ENCODE measurements at places on chromosomes 5 and 9.

DNA sequence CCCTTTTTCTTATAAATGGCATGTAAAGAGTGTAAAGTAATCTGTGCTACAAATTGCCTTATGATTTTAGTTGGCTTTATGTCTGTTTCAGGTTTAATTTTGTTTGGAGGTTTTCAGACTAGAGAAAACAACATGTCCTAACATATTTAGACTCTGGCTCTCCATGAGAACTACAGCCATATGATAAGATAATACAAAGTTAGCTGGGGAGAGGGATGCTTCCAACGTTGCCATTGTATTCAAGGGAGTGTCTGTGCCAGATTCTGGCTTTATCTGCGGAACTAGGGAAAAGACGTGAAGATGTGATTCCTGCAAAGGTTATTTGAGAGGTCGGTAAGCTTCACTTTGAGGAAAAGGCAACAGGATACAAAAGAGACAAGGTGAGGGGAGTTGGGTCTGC lies 140.0 kb upstream of the OTULINL start:
- DNase-seq = no peak
- peaks cover 71% of the 10 kb centered on the region for H3K4me1 ChIP-seq
- H3K27me3 ChIP-seq = no peaks in the 10 kb centered on the region

- peaks cover 6% of the 10 kb centered on the region for H3K27me3 ChIP-seq
- no peak overlapping the region for H3K4me3 ChIP-seq
- no peaks in the 10 kb centered on the region for H3K36me3 ChIP-seq
- no peaks in the 10 kb centered on the region for H3K4me1 ChIP-seq
Observed at GRCh38 chr9:134861595-134862334, 18.8 kb upstream of the FCN2 start.

DNA sequence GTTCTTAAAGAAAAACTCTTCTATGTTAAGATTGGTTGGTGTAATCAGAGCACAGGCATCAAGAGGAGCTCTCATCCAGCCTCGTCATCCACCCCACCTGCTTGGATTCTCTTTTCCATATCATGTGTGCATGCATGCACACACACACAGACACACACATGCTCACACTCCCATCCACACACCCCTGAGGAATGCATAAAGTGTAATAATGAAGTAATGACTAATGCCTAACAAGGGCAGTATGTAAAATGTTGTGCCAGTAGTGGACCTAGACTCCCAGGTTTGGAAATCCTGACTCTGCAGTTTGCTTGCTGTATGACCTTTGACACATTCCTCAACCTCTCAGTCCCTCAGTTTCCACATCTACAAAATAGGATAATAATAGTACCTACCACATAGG lies 280.0 kb upstream of the ANKRD55 start:
- no peak overlapping the region for H3K27ac ChIP-seq
- H3K36me3 ChIP-seq = peaks cover 5% of the 10 kb centered on the region
- DNase-seq = no peak
- peaks cover 58% of the 10 kb centered on the region for H3K4me1 ChIP-seq
- H3K27me3 ChIP-seq = no peaks in the 10 kb centered on the region

DNA sequence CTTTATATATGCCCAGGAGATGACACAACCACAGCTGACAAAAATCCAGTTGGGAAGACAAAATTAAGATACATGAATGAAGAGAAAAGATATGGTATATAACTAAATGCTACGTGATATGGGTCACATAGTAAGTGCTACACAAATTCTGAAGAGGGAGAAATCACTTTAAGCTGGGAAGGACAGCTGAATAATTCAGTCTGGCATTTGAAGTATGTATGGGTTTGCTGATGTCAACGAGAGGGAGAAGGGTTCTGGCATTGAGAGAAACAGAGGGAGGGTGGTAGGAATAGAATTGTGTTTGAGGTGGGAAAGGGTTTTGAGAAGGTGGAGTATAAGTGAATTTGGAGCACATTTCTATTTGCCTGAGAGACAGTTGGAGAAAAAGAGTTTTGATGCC lies 6.7 kb upstream of the SLIT3 start:
- H3K36me3 ChIP-seq = no peaks in the 10 kb centered on the region
- peaks cover 38% of the 10 kb centered on the region for H3K27me3 ChIP-seq
- no peak overlapping the region for H3K4me3 ChIP-seq
- peaks cover 1% of the 10 kb centered on the region for H3K4me1 ChIP-seq

DNA sequence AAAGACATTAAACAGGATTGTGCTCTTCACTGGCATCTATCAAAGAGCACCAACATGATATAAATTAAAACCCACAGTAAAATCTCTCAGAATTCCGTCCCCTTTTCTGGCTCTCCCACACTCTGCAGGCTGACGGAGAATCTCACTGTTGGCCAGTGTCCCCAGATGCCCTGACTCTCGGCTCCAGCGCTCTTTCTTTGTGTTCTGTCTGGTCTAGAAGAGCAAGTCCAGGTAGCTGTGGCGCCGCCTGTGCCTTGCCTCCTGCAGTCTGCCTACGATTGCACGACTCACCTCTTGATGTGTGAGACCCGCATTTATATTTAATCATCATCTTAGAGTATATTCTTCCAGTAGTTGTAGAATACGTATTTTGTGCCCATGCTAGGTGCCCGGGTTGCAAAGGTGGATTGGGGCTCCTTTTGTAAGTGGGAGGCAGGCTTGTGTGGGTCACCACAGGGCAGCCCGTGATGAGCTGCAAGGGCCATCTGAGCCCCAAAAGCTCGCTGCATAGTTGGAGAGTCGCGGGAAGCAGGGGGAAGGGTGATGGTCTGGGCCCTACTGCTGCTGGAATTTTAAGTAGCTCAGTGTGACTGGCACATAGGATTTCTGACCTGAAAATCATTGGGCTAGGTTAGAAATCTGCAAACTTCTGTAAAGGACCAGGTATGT lies 55.6 kb downstream of the EHMT1 start:
- no peak for DNase-seq
- H3K4me1 ChIP-seq = peaks cover 51% of the 10 kb centered on the region
- H3K4me3 ChIP-seq = no peak overlapping the region
- no peaks in the 10 kb centered on the region for H3K27me3 ChIP-seq
- H3K36me3 ChIP-seq = peaks cover 19% of the 10 kb centered on the region

DNA sequence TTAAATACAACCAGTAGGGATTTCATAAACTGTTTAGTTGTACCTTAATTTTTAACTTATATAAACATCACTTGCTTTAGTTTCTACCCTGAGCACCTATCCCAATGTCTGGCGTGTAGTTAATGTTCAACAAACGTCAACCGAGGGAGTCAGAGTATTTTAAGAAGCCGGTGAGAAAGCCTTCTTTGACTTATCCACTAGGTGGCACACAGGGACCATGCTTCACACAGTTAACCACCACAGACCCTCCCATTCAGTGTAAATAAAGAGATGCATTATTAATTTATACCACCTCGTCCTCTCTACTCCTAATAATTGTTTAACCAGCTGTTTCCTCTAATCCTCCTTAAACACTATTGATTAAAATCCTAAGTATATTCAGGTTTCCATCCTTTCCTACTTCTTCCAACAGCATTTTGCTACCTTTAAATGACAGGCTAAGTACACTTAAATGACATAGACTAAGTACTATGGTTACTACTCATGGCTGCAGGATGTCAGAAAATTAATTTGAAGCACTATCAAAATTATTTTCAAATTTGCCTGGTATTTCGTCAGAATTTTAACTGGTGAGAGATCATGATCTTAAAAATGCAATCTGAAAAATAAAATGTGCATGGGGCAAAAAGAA lies 2.3 kb downstream of the HAPLN1 start:
- no peaks in the 10 kb centered on the region for H3K36me3 ChIP-seq
- peaks cover 16% of the 10 kb centered on the region for H3K27me3 ChIP-seq
- peaks cover 40% of the 10 kb centered on the region for H3K4me1 ChIP-seq

DNA sequence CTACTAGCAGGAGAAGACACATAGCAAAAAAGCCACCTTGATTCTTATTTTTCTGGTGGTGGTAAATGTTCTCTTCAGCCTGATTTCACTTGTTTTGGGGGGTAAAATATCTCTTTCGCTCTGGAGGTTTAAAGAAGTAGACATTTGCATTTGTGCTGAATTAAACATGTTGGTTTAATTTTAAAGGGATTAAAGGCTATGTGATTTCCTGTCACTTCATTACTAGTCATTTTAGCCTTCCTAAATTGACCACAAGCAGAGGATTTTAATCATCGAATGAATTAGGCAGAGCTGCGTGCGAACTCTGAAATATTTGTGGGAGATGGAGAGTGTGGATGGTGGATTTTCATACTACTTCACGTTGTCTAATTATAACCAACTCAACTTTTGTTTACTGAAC lies 4.8 kb downstream of the RASGRF2 start:
- H3K27ac ChIP-seq = no peak overlapping the region
- no peak overlapping the region for H3K4me3 ChIP-seq
- peaks cover 61% of the 10 kb centered on the region for H3K27me3 ChIP-seq
- H3K36me3 ChIP-seq = no peaks in the 10 kb centered on the region
- peaks cover 4% of the 10 kb centered on the region for H3K4me1 ChIP-seq

GRCh38 chr5:442335-443238 lies at the start of gene EXOC3:
Gene EXOC3, plus strand, starts transcription at chr5:443176. Its CDS starts 3,030 bp downstream, at chr5:446206.
- peaks cover 15% of the 10 kb centered on the region for H3K4me1 ChIP-seq
- H3K4me3 ChIP-seq = peak within 1 kb of the TSS; percentile 98
- DNase-seq = no peak
- H3K27me3 ChIP-seq = no peaks in the 10 kb centered on the region

- no peak overlapping the region for H3K4me3 ChIP-seq
- no peak overlapping the region for H3K27ac ChIP-seq
- peaks cover 25% of the 10 kb centered on the region for H3K27me3 ChIP-seq
- H3K36me3 ChIP-seq = no peaks in the 10 kb centered on the region
Observed at GRCh38 chr5:27011274-27011673, 27.1 kb downstream of the CDH9 start.

- no peak overlapping the region for H3K4me3 ChIP-seq
- DNase-seq = no peak
- peaks cover 40% of the 10 kb centered on the region for H3K4me1 ChIP-seq
- H3K27ac ChIP-seq = no peak overlapping the region
- no peaks in the 10 kb centered on the region for H3K27me3 ChIP-seq
Observed at GRCh38 chr5:95824747-95825146, 2.2 kb upstream of the GLRX start.

- H3K27me3 ChIP-seq = peaks cover 5% of the 10 kb centered on the region
- no peaks in the 10 kb centered on the region for H3K36me3 ChIP-seq
- DNase-seq = no peak
- H3K4me1 ChIP-seq = no peaks in the 10 kb centered on the region
- H3K27ac ChIP-seq = no peak overlapping the region
Observed at GRCh38 chr9:37747271-37747753, 6.3 kb upstream of the TRMT10B start.

GRCh38 chr9:127904561-127905003 lies 5.2 kb upstream of the ST6GALNAC6 start:
- no peaks in the 10 kb centered on the region for H3K27me3 ChIP-seq
- no peak for DNase-seq
- no peaks in the 10 kb centered on the region for H3K36me3 ChIP-seq
- H3K4me3 ChIP-seq = peak overlapping the region; percentile 25
- peaks cover 26% of the 10 kb centered on the region for H3K4me1 ChIP-seq

GRCh38 chr5:44787731-44788130 lies 21.0 kb upstream of the MRPS30 start:
- H3K27me3 ChIP-seq = no peaks in the 10 kb centered on the region
- no peaks in the 10 kb centered on the region for H3K36me3 ChIP-seq
- no peak for DNase-seq
- H3K4me3 ChIP-seq = no peak overlapping the region
- no peaks in the 10 kb centered on the region for H3K4me1 ChIP-seq

DNA sequence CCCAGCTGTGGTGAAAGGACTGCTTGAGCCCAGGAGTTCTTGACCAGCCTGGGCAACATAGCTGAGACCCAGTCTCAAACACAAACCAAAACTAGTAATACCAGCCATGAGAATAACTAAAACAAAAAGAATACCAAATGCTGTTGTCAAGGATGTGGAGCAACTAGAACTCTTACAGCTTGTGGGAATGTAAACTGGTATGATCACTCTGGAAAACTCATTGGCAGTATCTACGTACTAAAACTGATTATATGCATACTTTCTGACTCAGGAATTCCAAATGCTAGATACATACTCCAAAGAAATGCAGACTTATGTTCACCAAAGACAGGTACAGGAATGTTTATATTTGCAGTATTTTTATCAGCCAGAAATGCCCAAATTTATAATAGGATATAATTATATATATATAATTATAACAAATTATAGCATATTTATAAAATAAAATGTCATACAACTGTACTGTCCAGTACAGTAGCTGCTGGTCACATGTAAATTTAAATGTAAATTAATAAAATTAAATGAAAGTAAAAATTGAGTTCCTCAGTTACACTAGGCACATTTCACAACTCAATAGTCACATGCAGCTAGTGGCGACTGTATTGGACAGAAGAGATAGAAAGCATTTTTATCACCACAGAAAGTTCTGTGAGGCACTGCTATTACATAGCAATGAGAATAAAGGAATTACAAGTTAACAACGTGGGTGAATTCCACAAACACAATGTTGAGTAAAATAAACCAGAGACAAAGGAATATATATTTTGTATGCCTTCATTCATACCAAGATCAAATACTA lies 118.5 kb downstream of the GNAQ start:
- H3K27me3 ChIP-seq = no peaks in the 10 kb centered on the region
- peaks cover 20% of the 10 kb centered on the region for H3K36me3 ChIP-seq
- H3K4me3 ChIP-seq = no peak overlapping the region
- peaks cover 16% of the 10 kb centered on the region for H3K4me1 ChIP-seq

- H3K27me3 ChIP-seq = no peaks in the 10 kb centered on the region
- no peak for DNase-seq
- no peak overlapping the region for H3K4me3 ChIP-seq
- peaks cover 50% of the 10 kb centered on the region for H3K4me1 ChIP-seq
- peak overlapping the region; percentile 17 for H3K27ac ChIP-seq
- peaks cover 54% of the 10 kb centered on the region for H3K36me3 ChIP-seq
Observed at GRCh38 chr5:17229313-17229712, 11.9 kb downstream of the BASP1 start.

DNA sequence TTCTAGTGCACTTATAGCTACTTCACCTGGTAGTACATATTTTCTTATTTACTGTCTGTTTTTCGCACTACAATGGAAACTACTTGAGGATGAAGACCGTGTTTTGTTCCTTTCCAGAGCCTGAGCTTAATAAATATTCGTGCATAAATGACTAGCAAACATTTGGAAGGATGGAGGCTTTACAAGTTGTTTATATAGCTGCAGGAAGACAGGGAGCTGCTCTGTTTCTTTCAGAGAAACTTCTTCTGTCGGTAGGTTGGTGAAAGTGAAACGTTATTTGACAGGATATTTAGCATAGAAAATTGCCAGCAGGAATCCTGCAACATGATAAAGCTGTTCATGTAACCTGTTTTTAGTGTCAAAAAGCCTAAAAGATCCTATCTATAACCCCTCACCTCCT lies 210.6 kb downstream of the PCSK5 start:
- peaks cover 41% of the 10 kb centered on the region for H3K4me1 ChIP-seq
- peaks cover 34% of the 10 kb centered on the region for H3K36me3 ChIP-seq
- DNase-seq = no peak
- no peak overlapping the region for H3K27ac ChIP-seq
- H3K4me3 ChIP-seq = no peak overlapping the region
- no peaks in the 10 kb centered on the region for H3K27me3 ChIP-seq
